ENCODE measurements at places on chromosomes 6 and 20.

GRCh38 chr6:22580337-22580736 lies 11.0 kb downstream of the HDGFL1 start:
- DNase-seq: no peak

DNA sequence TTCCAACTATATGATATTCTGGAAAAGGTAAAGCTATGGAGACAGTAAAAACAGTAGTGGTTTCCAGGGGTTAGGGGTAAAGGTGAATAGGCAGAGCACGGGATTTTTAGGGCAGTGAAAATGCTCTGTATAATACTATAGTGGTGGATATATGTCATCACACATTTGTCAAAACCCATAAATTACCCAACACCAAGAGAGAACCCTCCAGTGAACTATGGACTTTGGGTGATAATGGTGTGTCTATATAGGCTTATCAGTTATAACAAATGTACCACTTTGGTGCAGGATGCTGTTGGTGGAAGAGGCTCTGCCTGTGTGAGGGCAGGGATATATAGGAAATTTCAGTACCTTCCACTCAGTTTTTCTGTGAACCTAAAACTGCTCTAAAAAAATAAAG lies 149.9 kb downstream of the GPX5 start:
- DNase-seq: no peak

DNA sequence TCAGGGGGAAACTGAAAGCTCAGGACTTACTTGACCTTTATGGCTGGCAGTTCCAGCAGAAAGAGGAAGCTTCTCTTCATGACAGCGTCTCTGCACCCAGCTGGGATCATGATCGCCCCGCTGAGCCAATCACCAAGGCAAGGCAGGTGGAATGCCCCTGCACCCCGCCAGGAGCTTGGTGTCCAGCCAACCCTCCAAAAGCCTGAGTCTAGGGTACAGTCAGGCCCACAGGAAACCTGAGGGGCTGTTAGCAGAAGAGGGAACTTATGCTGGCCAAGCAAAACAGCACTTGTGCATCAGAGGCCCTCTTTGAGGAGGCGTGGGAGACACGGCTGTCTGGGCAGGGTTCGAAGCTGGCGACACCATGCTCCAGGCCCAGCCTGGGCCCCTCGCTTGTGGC lies 188.3 kb upstream of the GMDS start:
- DNase-seq: no peak

GRCh38 chr20:41362748-41363140 lies 3.9 kb downstream of the EMILIN3 start:
- no peak for DNase-seq

DNA sequence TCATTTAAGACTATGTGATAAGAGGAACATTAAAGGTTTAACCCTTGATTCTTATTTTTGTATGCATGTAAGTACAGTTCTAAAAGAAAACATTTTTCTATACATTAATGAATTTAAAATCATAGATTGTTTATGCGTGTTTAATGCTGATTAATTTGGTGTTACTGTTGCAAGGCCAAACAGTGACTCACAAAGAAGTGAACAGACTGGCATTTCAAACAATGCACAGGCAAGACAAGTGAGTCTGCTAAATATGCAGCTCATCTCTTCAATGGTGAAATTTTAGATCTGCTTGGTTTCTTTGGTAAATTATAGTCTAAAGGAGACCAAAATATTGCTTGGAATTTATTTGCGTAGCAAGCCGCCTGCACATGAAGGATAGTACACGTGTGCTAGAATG lies 417.4 kb upstream of the SOX4 start:
- peak; percentile 80 for DNase-seq

DNA sequence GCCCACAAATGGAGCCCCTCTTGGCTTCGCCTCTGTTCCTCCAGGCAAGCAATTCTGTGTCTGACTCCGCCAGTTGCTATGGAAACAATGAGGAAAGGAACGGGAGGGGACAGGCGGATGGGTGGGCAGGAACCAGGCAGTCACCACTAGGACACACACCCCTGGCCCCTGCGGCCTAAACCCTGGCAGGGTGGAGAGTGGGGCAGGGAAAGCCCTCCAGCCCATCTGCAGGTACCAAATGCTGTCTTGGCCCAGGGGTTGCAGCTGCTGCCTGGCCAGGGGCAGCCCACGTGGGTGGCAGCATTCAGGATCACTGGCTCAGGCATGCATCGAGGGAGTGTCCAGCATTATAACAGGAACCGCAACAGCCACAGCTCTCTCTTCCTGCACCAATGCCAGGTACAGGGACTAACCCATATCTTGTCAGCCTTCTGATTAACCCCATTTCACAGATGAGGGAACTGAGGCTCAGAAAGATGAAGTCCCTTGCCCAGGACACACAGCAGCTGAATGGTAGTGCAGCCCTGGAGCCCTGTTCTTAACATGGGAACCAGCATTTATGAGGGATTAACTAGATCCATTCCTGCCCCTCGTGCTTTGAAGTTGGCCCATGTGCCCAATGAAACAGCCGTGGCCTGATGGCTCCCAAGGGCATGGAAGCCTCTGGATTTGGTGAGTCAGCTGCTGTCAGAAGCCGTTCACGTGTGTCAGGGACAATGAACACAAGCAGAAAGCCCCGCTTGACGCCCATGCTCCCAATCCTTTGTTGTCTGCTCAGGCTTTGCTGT lies 66.3 kb downstream of the NOL4L start:
- DNase-seq: peak; percentile 30

DNA sequence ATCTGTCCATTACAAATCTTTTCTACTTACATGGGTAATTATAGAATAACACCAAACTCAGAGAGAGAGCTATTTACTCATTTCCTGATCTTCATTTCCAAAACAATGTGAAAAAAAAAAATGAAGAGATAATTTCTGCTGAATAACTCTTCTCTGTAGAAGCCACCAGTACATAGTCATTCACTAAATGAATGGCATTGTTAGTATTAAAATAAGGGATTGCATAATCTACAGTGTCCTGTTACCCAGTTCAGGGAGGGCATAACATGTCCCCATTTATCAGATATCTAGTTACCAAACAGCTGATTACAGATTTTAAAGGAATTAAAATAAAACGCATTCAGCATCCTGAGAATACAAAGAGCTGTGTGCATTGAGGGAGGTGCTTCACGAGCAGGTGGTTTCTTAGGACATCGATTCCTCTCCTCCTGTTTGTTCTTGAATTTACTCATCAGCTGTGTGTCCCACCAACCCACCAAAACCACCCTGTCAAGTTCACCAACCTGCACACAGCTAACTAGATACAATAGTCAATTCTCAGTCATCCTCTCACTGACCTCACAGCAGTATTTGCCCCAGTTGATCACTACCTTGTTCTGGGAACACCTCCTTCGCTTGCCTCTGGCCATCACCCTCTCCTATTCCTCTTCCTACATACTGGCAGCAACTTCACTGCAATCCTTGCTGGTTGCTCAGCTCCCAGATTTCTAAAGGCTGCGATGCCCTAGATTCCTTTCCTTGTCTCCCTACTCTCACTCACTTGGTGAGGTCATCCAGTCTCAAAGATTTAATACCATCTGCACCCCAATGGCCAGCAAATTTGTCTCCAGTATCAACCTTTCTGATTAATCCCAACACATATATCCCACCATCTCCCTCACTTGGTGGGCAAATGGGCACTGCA lies 18.7 kb downstream of the CNKSR3 start:
- DNase-seq: no peak

- no peak for DNase-seq
These were observed 113.3 kb downstream of the LINC00237 start for GRCh38 chr20:20992686-20993360.

DNA sequence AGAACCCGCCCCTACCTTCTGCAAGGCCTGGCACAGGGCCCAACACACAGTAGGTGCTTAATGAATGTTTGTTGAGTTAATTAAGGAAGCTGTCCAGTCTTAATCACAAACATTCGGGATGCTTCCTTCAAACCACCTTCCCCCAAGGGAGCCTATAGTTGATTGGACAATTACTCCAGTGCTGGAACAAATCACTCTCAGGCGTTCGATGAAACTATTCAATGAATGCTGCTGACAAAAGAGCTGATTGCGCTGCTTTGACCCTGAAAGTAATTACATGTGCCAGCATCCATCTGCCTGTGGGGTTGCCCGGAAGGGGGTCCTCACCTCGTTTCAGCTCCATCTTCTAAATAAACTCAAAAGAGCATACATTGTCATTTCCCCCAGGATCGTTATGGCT lies 112.0 kb upstream of the SRSF6 start:
- DNase-seq: no peak

DNA sequence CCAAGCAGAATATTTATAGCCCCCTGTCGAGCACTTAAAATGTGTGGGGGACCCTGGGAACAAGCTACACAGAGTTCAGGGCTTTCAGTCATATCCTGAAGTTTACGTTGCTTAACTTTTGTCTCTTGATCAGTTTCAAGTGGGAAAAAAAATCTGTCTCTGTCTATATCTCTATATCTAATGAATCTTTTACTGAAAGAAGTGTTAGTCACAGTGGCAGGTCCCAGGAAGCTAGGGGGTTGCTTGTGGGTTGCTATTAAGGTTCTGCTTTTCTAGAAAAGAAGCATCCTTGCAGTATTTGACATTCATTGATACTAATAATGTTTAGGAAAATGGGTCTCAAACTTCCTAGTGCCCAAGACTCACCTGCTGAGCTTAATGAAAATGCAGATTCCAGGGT lies 76.7 kb upstream of the CLDN20 start:
- DNase-seq: no peak

- DNase-seq: peak; percentile 50
These were observed 2.3 kb downstream of the DSTN start for GRCh38 chr20:17572034-17572638.

DNA sequence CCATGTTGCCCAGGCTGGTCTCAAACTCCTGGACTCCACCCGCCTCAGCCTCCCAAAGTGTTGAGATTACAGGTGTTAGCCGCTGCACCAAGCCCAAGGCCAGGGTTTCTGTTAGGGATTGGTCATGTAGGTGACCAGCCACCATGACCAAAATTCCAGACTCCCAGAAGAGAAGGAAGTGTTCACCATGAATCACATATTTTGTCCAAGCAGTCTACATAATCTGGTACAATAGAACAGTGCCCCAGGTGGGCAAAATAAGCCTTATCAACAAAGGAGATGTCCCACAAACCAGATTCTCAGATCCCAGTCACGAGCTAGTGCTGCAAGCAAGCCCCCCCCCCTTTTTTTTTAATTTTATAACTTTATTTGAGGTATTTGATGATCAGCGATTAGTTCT lies 20.0 kb downstream of the ZNF341 start:
- no peak for DNase-seq

GRCh38 chr6:109059571-109060021 lies 35.0 kb downstream of the SESN1 start:
- DNase-seq: peak; percentile 72

DNA sequence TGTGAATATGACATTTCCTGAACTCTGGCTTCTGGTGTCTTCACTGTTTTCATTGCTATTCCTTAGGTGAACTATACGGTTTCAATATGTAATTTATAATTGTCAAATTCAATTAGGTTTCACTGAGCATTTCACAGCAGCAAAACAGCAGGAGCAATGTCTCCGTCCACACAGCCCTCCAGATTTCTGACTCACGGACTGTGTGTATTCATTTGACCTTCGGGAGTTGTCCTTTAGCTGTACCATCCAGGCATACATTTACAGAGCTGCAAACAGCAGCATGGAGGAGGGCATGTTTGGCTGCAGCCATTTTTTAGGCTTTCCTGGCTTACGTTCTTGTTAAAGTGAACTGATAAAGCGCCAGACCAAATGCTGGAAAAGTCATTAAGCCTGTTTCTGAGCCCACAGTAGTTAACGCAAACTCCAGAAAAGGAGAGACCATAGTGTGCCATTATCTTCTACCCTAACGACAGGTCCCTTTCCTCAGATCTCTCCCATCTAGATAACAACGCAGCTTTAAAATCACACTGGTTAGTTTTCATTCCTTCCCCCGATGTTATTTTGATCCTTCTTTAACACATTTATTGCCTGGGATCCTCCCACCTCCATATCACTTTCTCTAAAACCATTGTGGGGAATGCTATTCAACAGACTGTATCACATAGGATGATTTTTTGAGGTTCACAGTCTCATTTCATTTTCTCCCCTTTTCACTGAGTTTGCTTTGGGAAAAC lies 18.3 kb downstream of the FOXC1 start:
- DNase-seq: no peak

DNA sequence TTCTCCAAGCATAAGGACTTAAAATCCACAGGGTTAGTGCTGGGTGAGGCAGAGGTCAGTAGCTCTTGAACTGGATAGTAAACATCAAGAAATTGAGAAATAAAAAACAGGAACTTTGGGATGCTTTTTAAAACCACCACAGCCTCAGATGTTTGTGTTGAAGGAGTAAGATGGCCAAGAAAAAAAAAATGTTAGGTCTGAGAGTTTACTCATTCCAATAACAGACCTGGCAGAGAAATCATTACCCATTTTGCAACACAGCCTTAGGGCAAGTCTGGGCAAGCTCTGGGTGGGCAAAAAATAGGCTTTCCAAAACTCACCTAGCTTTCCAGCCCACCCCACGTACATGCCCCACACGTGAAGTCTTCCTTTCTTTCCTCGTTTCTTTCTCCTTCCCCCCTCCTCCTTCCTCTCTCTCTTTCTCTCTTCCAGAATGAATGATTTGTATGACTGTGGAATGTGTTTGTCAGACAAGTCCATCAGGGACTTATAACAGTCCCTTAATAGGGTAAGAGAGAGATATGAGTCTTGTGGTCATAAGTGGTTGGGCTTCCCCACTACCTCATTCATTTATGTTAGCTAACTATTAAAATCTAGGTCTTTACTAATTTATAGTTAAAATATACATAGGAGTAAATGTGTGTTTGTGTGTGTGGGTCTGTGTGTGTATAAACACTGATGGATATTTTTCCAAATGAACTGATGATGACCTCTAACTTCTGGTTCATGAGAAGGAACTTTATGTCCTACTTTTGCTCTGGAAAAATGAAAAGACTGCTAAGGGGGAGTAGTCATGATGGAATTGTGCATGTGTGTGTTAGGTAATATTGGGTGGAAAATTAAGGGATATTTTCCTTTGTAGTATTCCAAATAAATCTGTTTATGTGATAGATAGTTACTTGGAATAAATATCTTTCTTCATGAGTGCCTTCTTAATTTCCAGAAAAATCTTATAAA lies 18.0 kb upstream of the DSE start:
- peak; percentile 61 for DNase-seq

GRCh38 chr6:34722451-34722850 lies 25.9 kb upstream of the ILRUN start:
- no peak for DNase-seq

GRCh38 chr6:12637960-12638641 lies 78.5 kb upstream of the PHACTR1 start:
- peak; percentile 74 for DNase-seq

- no peak for DNase-seq
These were observed 1.6 kb downstream of the DNAAF9 start for GRCh38 chr20:3405696-3406358.

GRCh38 chr6:5457041-5457440 lies 195.7 kb downstream of the FARS2 start:
- peak; percentile 75 for DNase-seq

DNA sequence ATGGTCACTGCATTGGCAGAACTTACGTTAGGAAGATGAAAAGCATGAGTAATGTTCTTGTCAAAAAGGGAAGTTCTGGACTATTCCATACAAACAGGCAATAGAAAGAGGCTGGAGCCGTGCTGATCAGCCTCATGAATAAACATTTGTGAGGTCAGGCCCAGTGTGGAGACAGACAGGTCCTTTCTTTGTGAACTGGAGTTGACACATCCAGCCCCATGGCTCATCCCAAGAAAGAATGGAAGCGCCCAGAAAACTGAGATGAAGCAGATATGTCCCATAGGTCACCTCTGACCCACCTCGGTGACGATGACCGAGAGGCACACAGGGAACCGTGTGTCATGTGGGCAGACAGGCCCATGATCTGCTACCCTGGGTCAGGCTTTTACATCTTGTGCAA lies 276.0 kb upstream of the SGK1 start:
- peak; percentile 53 for DNase-seq
